ENCODE measurements at places on chromosomes 5 and 9.

DNA sequence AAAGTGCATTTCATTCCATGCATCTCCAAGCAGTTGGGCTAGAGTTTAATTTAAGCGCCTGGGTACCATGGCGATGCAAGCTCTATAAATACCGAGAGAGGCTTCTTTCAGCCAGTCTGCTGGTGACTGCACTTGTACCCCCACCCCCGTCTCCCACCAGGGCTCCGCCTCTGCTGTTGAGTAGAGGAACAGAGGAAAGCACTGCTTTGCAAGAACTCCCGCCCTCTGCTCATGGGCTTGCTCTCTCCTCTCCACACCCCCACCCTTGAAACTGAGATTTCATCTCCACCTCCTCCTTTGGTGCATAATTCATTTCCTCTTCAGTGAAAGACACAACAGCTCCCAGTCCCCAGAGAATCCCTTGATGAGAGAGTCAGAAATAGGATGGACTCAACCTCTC lies 5.1 kb upstream of the WWC1 start:
- DNase-seq: no peak

- DNase-seq: peak; percentile 89
These were observed 61.4 kb downstream of the UGCG start for GRCh38 chr9:111957856-111958631.

DNA sequence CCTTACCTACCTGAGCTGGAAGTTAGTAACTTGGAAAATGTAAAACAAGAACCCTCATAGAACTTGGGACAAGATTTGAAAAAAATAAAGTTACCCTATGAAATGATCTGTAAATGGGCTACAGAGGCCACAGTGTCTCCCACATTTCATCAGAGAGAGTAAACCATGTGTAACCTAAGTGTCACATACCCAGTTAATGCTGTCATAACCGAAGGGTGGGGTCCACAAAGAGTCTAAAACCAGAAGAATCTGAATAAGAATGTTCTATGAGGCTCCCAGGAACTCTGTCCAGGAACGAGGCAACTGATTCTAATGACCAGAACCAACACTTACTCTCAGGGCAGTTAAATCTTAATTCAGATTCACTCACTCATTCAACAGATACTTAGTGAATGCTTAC lies 1.0 kb upstream of the FAM13B start:
- peak; percentile 40 for DNase-seq

GRCh38 chr5:141001844-141002604 lies 35.7 kb downstream of the PCDHAC2 start:
- DNase-seq: no peak

DNA sequence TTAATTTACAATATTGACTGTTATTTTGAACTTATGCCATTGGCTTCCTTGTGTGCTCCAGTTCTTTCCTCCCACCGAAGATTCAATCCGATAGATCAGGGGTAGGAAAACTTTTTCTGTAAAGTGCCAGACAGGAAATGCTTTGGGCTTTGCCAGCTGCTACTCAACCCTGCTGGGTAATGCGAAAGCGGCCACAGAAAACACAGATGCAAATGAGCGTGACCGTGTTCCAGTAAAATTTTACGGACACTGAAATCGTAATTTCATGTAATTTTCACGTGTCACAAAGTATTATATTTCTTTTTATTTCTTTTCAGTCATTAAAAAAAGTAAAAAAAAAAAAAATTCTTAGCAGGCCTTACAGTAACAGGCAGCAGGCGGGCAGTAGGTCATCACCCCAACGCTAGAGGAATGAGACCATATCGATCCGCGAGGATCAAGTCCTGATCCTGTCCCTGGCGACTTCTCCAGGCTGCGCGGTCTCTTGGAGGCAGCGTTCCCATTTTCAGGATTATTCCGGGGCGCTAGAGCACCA lies 599 bp downstream of the NMRK1 start:
- peak; percentile 28 for DNase-seq

DNA sequence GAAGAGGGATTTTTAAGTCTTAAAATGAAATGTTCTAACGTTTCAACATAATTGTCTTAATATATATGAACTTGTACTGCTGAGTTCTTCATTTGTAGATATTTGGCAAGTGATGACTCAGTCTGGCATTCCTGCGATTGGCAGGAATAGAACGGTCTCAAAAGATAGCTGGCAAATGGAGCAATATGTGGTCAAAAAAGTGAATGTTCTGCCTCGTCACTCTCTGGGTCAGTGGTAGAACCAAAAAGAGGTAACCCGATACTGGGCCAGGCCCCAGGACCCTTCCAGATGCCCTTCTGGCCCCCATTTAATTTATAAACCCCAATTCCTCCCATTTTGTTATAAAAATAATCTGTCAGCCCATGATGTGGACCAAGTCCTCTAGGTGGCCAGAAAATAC lies 39.2 kb downstream of the ZNF366 start:
- DNase-seq: peak; percentile 67

DNA sequence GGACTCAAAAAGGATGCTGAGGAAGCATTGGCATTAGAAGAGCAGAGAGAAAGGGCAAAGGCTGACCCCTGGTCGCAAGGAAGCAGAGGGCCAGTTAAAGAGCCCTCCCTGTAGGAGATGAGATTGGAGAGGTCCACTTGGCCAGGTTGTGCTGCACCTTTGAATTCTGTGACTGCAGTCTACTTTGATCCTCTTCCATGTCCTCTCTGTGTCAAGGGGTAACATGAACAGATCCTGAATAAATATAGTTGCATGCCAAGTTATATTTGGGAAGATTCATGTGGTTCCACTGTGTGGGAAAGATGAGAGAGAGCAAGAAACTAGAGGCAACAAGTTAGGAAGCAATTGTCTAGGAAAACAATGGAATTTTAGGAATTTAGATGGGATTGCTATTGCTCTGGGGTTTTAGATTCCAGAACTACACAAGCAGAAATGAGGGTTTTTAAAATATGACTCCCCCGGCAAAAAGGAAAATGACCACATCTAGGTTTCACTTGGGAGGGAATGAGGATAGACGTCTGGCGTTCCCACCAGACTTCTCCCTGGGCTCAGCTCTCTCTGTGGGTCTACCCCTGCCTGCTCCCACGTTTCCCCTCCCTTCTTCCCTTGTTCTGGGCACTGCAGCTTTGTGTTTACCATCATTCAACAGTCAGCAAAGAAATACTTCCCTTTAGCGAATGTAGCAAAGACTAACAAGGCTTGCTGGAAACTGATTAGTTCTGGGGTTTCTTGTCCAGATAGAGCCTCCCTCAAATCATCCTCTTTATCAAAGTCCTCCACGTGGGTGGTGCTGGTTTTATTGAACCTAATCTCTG lies 63.6 kb downstream of the SNX18 start:
- no peak for DNase-seq

DNA sequence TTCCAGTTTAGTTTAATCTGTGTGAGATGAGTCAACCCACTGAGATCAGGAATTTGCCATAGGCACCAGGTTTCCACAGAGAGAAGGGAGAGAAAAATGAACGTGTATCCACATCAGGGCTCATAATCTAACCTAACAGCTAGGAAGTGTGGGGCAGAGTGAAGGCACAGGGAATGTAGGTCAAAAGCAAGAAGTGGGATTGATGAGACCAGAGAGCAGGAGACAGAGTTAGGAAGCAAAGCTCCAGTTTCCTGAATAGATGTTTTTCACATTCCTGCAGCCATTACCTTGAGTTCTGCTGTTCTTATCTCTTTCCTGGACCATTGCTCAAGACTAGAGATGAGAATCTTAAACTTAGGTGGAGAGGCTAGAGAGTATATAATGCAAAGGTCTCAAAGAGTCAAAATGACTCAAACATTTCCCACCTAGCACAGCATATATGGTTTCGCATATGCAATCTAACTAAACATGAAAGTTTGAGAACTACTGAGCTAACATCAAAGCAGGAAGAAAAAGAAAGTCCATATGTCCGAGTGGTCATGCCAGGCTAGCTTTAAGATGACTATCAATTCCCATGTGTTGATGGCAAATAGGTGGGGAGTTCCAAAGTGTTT lies 41.1 kb upstream of the GNAQ start:
- no peak for DNase-seq

DNA sequence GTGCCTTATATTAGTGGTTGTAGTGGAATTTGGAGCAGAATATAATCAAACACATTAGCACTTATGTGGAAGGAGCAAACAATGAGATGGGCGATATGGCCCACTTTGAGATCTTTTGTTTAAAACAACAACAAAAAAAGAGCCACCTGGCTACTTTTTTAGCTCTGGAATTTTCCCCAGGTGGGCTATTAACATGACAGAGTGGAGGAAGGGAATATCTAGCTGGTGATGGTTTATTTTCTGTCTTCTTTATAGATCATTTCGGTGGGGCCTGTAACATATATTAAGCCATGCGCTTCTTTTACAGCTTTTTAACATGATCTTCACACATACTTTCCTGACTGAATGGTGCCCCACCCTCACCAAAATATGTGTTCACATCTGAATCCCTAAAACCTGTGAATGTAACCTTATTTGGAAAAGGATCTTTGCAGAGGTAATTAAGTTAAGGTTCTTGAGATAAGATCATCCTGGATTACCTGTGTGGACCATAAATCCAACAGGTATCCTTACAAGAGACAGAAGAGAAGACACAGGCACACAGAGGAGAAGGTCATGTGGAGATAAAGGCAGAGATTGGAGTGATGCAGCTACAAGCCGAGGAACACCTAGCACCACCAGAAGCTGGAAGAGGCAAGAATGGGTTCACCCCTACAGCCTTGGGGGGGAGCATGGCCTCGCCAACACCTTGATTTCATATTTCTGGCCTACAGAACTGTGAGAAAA lies 16.6 kb upstream of the ENTREP1 start:
- DNase-seq: no peak

DNA sequence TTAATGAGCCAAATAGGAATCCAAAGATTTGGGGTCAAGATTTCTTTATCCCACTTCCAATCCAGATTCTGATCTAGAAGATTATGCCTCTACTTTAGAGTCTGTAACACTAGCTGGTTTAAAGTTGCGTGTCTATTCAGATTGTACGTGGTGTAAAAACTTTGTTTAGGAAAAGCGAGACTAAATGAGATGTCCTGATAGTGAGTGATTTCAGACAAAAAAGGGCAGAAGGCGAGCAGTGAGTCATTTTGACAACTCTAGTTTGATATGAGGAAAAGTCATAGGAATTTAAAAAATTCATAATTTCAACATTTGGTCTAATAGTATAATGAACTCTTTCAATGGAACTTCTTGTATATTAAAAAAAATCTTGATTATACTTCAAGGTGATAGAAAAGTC lies 119.6 kb upstream of the KLF9 start:
- DNase-seq: no peak

DNA sequence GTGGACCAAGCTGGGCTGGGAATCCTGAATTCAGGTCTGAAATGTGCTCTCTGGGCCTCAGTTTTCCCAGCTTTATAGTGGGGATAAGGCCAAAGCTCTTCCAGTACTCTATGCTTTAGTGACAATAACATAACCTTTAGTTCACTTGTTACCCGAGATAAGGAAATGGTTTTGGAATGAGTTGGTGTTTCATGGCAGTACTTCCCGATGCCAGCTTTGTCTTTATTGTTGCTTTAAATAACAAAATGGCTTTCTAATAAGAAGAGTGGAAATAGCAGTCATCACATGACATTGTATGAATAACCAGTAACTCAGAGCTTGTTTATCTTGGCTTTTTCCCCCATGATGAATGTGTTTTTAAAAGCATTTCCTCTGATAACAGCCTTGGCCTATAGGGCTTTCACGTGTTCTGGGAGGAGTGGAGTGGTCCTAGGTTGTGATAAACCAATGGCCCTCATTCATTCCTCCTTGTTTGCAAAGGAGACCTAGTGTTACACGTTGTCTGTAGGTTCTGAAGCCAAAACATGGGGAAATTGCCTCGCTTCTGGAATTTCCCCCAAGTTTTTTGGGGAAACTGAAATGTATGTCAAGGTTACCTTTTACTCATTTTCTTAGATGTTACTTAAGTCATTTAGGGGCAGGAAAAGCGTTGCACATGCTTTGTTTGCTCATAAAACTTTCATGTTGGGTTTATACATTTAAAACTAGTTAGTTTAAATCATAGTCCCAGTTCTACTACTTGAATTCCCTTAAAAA lies 53.7 kb downstream of the ZNF618 start:
- DNase-seq: peak; percentile 73

DNA sequence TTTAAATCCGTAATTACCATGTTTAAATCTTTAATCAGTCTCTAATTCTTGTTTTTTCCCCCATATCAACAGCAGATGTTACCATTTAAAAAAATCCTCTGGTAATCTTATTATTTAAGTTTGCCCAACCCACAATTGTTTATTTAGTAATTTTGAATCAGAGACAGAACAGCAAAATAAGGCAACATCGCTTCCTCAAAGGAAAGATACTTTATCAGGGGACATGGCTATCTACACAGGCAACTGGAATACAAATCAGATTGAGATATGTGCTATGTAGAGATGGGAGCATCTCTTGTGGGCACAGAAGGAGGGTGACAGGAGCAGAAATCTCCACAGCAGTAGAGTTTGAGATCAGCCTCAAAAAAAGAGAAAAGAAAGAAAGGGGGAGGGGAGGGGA lies 674.4 kb downstream of the SEMA5A start:
- no peak for DNase-seq

DNA sequence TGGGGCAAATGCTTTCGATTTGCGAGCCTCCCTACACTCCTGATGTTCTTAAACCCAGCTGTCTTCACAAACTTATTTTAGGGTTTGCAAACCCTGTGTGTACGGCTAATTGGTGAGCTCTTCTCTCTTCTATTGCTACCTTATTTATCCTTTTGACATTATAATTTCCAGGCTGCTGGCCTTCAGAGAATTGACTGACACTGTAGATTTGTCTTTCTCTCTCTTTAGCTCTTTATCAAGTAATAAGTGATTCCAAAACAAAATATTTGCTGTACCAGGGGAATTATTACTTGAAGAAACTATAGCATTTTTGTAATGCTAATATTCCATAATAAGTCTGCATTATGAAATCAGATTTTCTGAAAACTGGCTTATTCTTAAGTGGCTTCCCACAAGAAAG lies 92.5 kb downstream of the NPR3 start:
- no peak for DNase-seq

DNA sequence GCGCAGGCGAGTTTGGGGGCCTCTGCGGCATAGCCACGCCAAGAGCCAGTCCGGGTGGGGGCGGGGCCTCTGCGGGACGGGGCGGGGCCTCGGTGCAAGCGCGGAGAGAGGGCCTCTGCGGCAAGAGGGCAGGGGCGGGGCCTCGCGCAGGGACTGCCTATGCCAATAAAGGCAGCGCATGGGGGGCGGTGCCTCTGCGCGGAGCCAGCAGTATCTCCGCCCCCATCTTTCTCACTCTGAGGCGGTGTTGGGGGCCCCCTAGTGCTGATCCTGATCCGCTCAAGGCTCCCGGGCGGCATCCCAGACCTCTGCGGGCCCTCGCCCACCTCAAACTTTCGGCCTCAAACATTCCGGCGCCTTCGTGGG lies 9.2 kb upstream of the GPRIN1 start:
- peak; percentile 55 for DNase-seq

DNA sequence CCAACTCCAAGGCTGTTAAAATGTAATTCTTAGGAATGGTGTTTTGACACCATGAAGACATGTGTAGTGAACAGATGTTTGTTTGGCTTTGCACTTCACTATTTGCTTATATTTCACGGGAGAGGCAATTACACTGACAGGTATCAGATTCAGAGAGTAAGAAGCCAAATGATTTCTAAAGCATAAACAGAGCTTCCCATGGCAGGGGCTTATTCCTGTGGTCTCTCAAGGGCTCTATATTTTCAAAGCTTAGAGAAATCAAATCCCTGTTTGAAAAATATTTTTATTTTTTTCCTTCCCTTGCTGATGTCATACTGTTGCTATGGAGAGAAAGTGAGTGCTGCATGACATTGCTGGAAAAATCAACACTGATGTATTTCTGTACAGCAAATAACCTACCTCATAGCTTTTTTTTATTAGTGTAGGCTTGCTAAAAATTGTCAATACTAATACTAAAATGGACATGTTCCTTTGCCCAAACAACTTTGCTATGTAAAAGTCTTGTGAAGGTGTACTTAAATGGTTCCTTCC lies 161.4 kb downstream of the GIN1 start:
- peak; percentile 48 for DNase-seq

GRCh38 chr5:66277981-66278380 lies 133.9 kb downstream of the SREK1 start:
- DNase-seq: no peak
